ENCODE measurements at places on chromosomes 3 and 15. TPM values are rescaled to one million over a fixed set of nuclear protein-coding genes. Genes with fewer than 3 reads are reported as not detected.

- no peak for DNase-seq
These were observed 51.8 kb downstream of the CMTM7 start for GRCh38 chr3:32443478-32443877.

GRCh38 chr3:139491027-139491700 is 14.8 kb upstream of the RBP2 start:
- no peak for DNase-seq

- no peak for DNase-seq
These were observed 130.6 kb downstream of the FAM174B start for GRCh38 chr15:92524874-92525565.

TMEM207 gene
- not detected for total RNA-seq

SLC12A1 gene
- total RNA-seq = not detected

UBR1 gene
- 32.4 TPM for total RNA-seq

GHSR gene
- total RNA-seq = not detected

Measured in tongue (tissue), 3 donors.